ENCODE measurements at places on chromosomes 16 and 17.

DNA sequence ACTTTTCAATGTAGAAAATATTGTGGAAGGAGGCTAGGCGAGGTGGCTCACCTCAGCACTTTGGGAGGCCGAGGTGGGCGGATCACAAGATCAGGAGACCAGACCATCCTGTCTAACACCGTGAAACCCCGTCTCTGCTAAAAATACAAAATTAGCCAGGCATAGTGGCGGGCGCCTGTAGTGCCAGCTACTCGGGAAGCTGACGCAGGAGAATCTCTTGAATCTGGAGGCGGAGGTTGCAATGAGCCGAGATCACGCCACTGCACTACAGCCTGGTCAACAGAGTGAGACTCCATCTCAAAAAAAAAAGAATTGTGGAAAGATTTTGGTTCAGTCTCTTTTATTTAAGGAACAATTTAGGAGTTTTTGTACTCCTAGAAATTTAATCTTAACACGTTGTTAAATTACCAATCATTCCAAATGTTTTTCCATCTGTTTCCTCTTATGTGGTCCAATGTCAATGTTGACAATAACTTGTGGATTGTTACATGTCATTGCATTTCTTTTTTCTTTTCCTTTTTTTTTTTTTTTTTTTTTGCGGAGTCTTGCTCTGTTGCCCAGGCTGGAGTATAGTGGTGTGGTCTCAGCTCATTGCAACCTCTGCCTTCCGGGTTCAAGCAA lies 124.6 kb upstream of the HAS3 start:
- no peak for DNase-seq

- no peak for DNase-seq
Observed at GRCh38 chr16:73288520-73288919, 240.6 kb upstream of the ZFHX3 start.

GRCh38 chr16:61382435-61382834 lies 653.8 kb downstream of the CDH8 start:
- no peak for DNase-seq

DNA sequence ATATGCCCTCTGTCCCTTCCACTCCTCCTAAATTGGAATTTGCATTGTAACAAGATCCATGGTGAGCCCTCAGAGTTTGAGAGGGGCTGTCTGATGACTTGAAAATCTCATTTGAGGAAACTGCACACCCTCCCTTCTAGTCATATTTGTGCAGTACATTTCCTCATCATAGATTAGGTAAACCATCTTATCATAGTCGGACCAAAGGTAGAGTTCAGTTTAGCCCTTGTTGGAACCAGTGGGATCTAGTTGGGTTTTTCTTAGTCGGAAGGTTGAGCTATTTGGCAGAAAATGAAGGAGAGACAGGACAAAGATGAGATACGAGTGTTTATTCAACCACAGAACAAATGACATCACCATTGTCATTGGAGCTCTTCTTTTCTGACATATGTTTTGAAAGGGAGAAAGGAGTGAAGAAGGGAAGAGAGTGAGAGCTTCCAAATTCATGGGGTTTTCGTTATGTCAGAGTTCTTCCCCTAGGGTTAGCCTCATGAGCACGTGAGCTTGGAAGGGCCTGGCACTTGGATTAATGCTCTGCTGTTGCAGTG lies 15.8 kb upstream of the KRT20 start:
- no peak for DNase-seq

DNA sequence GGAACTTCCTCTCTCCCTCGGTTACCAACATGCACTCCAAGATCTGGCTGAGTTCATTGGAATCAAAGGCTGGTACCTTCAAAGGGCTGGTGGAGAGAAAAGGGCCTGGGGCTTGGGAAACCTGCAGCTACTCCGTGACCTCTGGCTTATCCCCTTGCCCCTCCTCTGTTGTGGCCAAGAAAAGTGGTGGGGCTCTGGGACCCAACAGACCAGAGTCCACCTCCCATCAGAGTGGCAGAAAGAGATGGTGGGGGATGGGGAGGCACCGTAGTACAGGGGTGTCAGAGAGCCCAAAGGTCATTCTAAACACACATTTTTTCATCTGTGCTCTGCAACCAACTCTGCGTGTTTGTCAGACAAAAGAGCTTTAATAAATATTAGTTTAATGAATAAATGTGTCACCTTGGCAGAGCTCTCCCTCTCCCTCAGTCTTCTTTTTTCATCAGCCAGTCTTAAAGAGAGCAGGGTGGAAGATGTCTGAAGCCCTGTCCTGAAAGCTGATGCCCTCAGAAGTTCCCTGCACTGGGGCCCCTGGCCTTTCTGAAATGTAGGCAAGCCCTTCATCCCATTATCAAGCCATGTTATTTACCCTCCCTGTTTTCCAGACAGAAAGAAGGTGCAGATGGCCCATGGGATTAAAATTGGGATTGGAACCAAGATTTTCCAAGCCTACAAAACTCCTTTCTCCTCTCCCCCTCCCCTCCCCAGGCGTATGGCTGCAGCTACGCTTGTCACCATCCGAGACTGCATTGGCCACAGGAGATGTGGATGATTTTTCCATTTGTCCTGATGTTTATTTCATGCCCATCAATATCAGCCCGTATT lies 227.3 kb downstream of the CCDC182 start:
- DNase-seq = no peak

DNA sequence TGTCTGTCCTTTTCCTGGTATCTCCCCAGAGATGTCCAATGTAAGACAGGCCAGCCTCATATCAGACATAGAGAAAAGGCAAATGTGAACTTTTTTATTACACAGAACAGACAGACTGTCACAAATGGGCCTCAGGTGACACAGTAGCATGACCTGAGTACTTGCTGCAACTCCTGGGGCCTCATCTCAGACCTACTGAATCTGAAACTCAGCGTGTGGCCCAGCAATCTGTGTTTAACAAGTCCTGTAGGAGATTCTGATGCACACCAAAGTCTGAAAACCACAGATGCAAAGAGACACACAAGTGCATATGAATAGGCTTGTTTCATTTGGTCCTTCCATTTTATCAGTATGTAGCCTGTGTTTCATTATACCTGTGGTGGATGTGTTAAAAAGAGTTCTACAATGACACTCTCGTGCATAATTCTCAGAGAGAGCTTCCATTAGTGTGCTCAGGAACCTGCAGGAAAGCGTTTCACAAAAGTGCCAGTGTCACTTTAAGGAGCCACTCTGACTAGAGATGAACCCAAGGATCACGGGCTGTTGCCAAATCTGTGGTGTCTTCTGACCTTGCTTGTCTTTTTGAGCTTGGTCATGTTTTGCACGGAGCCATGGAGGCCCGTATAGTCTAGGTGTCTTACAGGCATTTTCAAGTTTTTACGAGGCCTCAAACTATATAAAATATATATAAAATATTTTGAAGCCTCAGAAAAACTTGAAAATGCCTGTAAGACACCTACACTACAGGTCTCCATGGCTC lies 33.8 kb upstream of the NF1 start:
- no peak for DNase-seq

DNA sequence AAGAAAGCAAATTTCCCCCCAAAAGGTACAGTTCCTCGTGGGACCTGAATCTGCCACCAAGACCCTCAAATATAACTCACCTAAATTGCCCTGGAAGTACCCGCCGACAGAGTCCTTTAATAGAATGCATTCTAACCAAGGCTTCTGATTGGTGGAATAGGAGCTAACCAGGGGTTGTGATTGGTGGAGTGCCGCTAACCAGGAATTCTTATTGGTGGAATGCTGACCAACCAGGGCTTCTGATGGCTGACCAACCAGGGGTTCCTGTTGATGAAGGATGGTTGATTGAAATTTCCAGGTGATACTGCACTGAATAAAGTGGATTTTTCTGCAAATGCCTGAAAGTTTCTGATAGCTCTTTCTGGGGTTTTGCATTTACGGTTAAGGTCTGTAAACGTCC lies 6.5 kb downstream of the TFAP4 start:
- DNase-seq = no peak

DNA sequence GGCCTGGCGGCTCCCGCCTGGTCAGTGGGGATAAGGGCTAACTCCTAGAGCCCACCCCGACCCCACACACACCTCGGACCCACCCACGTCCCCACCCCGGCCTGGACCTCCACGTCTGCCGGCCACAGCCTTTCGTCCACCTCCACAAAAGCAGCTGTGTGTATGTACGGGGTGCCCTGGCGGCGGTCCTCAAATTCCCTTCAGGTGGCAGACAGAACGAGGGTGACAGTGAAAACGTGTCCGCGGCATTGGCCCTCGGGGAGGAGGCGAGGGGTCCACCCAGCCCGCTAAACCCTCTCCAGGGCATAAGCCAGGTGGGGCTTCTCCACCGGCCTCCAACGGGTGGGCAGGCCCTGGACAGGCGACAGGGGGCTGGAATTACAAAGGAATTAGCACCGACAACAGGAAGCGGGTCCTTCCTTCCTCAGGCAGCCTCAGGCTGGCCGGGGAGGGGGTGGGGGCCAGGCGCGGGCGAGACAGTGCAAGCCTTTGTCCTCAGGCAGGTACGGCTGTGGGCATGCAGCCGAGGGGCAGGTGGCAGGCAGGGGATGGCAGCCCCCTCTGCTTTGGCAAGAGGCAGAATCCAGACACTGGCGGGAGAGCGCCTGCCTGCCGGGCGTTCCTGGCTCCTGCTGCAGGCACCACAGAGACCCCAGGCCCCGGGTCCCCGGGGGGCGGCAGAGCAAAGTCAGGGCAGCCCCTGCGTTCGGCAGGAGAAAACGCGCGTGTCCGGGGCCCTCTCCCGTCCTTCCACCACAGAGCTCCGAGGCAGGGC lies 12.3 kb upstream of the PITPNA start:
- no peak for DNase-seq

- DNase-seq = no peak
Observed at GRCh38 chr17:49407086-49407485, 7.6 kb downstream of the PHB1 start.

DNA sequence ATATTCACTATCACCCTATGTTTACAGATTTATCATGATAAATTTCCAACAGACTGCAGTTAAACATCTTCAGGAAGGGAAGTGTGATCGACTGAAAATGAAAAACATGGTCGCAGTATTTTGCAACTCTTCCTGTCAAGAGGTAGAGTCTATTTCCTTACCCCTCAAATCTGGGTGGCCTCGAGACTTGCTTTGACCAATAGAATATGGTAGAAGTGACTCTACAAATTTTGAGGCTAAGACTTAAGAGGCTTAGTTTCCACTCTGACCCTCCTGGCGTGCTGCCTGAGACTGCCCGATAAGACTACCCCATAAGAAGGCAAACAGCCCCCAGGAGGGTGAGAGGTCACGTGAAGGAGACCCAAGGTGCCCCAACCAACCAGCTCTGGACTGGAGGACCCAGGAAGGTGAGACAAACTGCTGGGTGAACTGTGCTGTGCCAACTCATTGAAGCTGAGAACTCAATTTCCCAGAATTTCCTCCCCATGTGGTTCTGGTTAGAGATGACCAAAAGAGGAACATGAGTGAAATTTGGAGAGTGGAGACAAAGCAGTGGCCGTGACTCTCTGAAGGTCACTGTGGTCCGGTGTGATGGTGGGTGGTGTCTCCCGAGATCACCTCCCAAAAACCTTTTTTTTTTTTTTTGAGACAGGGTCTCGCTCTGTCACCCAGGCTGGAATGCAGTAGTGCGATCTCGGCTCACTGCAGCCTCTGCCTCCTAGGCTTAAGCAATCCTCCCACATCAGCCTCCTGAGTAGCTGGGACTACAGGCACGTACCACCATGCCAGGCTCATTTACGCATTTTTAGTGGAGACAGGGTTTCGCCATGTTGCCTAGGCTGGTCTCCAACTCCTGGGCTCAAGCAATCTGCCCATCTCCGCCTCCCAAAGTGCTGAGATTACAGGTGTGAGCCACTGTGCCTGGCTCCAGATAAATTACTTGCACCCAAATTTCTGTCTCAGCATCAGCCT lies 38.2 kb upstream of the LITAF start:
- no peak for DNase-seq

DNA sequence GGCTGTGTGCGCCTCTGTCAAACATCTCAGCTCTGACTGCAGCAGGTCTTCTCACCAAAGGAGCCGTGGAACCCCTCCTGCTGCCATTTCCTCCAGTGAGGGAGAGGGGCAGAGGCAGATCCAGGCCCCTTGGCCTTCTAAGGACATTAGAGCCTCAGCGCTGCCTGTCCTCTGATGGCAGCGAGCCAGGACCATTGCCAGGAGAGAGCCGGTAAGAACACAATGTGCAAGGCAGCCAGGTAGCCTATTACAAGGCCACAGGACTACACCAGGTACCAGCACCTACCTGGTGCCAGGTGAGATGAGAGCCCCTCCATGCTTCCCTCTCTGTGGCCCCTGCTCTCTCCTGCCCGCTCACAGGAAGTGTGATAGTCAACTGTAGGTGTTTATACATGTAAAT lies 11.0 kb downstream of the LRRC75A start:
- DNase-seq = no peak

DNA sequence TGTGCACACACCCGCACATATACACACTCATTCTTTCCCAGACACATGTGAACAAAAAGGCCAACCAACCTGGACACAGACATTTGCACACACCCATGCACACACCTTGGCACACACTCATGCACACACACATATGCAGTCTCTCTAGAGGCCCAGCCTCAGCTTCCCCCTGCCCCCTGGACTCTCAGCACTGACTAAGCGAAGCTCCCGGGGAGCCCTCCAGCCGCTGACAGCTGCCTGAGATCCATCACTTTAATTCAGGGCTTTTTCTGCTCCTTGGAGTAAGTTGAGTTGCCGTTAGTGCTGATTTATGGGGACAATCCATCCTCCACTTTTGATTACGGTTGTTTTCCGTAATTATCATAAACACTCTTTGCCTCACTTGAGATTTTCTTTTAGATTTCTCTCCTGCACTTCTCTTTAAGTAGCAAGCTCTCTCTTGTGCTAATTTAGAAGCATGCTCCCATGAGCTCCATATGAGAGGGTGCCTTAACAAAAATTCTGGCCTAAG lies 158.6 kb upstream of the CDC42EP4 start:
- no peak for DNase-seq

- DNase-seq = no peak
Observed at GRCh38 chr16:11236461-11237254, 19.3 kb downstream of the SOCS1 start.

DNA sequence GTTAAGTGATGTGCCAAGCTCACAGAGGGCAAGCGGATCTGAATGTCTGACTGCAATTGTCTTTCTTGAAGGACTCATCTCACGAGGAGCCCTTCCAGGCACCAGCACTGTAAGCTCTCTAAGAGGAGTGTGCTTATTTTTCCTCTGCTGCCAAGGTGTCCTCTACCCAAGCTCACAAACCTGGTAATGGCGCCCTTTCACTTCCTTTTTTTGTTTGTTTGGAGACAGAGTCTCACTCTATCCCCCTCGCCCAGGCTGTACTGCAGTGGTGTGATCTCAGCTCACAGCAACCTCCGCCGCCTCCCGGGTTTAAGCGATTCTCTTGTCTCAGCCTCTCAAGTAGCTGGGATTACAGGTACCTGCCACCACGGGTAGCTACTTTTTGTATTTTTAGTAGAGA lies 233.8 kb downstream of the MAP2K4 start:
- DNase-seq = no peak

Data from RCC 7860 (cell line).